Fibroblast of skin of right quadriceps (primary cell): ENCODE measurements at places on chromosomes 1 and 21.

- DNase-seq: no peak
These were observed 183.6 kb upstream of the RUNX1 start for GRCh38 chr21:35232545-35233176.

GRCh38 chr1:108190001-108190634 lies 10.0 kb downstream of the SLC25A24 start:
- no peak for DNase-seq

- DNase-seq: no peak
These were observed 53.1 kb upstream of the LBR start for GRCh38 chr1:225480825-225481434.

- DNase-seq: no peak
These were observed 183.0 kb downstream of the ETS2 start for GRCh38 chr21:38988509-38989378.

DNA sequence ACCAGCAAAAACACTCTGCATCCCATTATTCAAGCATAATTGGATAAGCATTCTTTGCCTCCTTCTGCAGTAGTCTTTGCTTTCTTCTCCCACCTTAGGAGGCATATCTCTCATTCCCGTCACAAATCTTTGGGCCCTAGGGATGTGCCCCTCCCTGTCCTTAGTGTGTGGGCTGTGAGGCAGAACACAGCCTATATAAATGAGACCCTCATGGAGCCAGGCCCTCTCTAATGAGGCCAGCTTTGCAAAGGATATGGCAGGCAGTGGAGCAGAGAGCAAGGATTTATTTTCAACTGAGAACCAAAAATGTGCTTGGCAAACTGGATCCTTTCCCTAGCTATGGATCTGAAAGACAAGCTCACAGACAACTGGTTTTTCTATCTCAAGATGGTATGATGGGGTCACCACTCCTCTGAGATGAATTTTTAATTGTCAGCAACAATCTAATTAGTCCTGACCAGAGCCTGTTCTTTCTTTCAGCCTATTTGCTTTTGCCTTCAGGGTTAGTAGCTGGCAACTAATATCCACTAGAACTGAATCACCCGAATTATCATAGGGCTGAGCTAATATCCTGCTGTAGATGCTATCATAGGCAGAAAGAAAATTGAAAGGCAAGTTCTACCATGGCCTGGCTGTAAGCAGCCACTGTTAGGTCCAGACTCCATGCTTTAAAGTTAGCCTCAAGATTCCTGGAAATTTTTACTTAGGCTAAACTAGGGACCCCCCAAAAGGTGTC lies 134.2 kb downstream of the SYT2 start:
- DNase-seq: peak; percentile 51

- DNase-seq: peak; percentile 68
These were observed 754 bp downstream of the PRRC2C start for GRCh38 chr1:171486048-171486519.

DNA sequence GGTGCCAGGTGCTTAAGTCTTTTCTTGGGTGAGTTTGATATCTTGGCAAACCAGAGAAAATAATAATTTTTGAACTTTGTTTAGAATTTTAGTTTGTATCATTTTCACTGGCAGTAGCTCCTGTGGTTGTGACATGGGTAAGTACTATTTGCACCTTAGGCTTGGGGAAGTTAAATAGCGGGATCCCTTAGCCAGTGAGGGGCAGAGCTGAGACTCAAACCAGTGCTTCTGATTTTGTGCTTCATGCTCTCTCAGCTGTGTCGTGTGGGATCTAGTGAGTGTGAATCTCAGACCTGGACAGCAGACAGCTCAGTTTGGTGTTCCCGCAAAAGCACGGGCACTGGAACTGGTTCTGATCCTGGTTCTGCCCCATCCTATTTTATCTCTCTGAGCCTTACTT lies 9.6 kb downstream of the PRCC start:
- DNase-seq: no peak

DNA sequence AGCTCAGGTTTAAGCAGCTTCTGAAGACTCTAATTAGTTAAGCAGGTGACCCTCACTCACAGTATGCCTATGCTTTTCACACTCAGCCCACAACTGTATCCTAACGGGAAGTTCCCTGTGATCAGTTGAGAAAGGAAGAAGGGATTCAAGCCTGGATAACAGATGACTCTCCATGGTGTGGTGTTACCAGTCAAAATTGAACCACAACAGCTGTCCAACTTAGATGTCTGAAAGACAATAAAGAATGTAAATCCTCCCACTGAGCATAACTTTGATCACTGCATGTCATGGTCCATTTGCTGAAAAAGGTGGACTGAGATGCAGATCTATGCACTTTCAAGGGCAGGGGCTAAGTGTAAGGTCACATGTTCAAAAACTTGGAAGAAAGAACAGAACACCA lies 32.3 kb upstream of the DIPK1A start:
- DNase-seq: no peak

GRCh38 chr21:35690436-35690835 lies 369.9 kb downstream of the SETD4 start:
- no peak for DNase-seq

DNA sequence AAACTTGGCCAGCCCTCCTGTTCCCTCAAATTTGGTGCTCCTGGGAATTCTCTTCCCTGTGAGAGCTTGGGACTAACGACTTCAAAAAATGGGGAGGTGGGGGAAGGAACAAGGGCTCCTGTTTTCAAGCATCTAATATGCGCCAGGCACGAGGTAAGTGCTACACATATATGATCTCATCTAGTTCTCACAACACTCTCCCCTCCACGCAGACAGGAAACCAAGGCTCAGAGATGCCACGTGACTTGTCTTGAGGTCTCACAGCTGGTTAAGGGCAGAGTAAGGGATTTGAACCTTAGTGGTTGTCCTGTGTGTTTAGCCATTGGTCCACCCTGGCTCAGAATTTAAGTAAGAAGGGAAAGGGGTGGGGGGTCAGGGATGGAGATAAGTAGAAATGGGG lies 125.9 kb downstream of the DMRTB1 start:
- peak; percentile 42 for DNase-seq

DNA sequence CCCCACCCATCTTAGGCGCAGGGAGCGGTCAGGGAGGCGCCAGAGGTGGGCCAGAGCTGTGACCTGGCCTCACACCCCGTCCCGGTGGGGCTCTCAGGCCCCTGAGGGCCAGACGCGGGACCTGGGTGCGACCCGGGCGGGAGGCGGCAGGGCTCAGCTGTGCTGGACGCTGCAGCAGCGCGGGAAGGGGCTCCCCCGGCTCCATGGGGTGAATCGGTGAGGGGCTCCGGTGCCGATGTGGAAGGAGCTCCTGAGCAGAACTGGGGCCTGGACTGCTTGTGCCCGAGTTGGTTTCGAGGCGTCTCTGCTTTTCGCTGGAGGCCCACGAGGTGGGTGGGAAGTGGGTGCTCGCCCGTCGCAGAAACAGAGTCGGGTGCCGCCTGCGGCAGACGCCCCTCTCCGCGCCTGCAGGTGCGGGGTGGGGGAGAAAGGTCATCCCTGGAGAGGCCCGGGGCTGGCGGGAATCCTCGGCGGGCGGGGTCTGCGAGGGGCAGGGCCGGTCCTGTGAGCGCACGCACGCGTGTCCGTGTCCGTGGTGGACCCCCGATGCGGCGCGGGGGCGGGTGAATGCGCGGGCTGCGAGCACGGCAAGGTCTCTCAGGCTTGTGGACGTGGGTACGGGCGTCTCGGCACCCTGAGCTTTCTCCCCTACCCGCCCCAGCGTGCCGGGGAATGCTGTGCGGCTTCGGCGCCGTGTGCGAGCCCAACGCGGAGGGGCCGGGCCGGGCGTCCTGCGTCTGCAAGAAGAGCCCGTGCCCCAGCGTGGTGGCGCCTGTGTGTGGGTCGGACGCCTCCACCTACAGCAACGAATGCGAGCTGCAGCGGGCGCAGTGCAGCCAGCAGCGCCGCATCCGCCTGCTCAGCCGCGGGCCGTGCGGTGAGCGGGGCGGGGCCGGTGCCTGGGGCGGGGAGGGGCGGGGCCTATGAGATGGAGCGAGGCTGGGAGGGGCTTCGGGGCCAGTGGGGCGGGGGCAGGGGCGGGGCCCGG lies 20.4 kb downstream of the AGRN start:
- peak; percentile 87 for DNase-seq

DNA sequence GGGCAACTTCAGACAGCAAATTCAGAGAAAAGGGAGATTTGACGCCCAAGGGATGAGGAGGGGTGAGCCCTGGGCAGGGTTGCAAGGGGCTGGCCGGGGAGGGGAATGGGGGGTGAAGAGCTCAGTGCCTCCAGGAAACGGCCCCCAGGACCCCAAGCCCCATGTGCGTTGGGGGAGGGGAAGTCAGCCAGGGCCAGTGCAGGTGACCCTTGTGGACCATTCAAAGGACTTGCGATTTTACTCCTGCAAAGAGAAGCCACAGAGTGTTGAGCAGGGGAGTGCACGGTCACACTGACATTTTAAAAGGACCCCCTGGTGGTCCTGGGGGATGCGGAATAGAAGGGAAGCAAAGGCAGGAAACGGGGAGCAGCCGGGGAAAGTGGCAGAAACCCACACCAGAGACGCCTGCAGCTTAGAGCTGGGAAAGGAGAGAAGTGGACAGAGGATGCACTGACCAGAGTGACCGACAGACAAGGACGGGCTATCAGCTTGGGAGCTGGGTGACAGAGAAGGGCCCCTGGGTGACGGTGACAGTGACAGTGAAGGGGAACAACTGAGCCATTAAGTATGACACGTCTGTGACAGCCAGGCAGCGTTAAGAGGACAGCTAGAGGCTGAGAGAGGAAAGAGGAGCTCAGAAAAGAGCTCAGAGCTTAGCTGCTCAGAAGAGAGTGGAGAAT lies 54.0 kb upstream of the TMEM51 start:
- no peak for DNase-seq

GRCh38 chr1:6057170-6057845 lies 11.6 kb downstream of the KCNAB2 start:
- no peak for DNase-seq

- DNase-seq: no peak
These were observed 28.9 kb downstream of the OBSCN start for GRCh38 chr1:228236744-228237143.

DNA sequence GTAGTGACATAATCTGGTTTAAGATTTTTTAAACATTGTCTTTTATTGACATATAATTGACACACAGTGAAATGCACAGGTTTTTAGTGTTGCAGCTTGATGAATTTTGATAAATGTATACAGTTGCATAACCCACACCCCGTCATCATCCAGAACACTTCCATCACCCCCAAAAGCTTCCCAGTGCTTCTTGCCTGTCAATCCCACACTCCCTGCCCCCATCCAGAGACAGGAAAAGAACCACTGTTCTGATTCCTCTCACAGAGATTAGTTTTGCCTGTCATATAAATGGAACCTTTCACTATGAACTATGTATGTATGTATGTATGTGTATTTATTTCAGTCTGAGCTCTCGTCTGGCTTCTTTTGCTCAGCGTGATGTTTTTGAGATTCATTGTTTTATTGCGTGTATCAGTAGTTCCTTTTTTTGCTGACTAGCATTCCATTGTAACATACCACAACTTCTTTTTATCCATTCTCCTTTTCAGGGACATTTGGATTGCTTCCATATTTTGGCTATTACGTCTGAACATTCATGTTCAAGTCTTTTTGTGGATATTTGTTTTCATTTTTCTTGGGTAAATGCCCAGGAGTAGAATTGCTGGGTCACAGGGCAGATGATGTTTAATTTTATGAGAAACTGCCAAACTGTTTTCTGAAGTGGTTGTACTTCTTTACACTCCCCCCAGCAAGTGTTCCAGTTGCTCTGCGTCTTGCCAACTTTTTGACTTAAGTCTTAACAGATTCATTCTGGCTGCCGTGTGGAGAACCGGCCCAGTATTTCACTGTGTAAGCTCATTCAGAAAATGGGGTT lies 8.7 kb downstream of the UBIAD1 start:
- DNase-seq: peak; percentile 89

DNA sequence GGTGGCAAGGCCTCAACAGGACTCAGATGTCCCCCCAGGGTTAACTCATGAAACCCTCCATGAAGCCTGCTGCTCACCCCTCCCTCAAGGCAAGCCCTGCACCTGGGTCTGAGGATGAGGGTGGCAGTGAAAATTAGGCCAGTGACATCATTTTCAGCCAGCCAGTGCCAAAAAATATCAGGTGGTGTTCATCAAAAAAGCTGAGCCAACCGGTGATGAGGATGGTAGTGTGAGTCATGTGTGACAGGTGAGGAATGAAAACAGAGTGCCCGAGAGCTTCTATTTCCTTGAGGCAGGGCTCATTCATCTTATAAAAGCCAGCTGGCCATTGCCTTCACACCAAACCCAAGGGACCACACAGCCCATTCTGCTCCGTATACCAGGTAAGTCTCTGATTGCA lies at the start of gene SPRR1A:
SPRR1A (plus strand) TSS at position 339 of the 400 bp plus-strand sequence. CDS start 1,150 bp downstream, outside the sequence.
- DNase-seq: no peak

DNA sequence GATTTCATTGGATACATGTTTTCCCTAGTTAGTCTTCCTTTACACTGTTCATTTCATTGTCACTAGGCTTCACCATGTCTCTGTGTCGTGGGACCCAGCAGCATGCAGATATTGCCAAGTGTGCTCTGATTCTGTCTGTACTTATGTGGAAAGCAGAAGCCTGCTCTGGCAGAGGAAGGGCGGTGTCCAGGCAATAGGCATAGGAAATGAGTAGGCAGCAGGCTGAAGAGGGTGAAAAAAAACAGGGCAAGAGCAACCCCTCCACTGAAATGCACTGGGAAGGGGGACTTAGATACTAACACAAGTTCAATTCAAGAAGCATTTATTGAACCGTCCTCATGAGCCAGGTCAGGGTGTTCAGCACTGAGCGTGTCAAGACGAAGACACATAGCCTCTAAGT lies 85.2 kb upstream of the VAV3 start:
- no peak for DNase-seq

DNA sequence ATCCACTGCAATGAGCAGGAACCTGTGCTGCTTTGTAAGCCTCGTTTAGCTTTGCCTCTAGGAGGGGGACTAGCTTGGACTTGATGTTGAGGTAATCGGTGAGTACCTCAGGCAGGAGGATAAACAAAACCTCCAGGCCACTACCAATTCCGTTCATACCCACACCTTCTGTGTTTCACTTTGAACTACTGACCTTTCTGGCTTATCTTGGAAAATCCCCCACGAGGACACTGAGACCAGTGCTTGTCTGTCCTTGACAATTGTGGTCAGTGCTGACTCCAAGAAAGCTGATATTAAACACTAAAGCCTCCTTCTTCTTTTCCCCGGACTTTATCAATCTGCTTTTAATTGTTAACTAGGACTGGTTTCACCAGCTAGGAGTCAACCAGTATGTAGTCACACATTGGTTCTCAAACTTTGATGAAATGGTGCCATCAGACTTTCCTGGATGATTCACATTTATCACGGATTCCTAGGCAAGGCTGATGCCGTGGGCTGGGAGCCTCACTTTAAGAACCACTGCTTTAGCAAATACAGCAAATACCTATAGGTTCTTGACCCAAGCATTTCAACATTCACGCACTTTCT lies 52.7 kb downstream of the TGFB2 start:
- DNase-seq: peak; percentile 22

DNA sequence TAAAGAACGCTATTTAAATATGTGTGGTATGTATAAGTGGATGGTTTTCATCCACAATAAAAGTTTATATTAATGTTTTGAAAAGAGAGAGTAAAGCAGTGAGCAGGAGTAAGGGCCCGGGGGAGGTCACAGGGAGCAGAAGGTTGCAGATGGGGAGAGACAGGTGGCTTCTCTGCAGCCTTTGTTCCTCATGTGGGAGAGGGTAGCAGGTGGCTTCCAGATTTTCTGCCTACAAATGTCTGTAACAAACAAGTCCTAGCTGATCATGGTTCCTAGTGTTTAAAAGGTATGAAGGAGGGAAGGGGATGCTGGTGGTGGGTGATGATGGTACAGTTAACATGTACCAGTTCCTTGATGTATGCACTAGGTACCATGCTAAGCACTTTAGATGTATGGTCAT lies 18.8 kb downstream of the QSOX1 start:
- DNase-seq: no peak

GRCh38 chr1:81756872-81757271 lies 43.9 kb upstream of the ADGRL2 start:
- DNase-seq: peak; percentile 11

GRCh38 chr1:232431748-232432147 lies 198.2 kb downstream of the SIPA1L2 start:
- DNase-seq: no peak
